ENCODE measurements at places on chromosomes 13 and 19. TPM values are rescaled to one million over a fixed set of nuclear protein-coding genes. Genes with fewer than 3 reads are reported as not detected.

DNA sequence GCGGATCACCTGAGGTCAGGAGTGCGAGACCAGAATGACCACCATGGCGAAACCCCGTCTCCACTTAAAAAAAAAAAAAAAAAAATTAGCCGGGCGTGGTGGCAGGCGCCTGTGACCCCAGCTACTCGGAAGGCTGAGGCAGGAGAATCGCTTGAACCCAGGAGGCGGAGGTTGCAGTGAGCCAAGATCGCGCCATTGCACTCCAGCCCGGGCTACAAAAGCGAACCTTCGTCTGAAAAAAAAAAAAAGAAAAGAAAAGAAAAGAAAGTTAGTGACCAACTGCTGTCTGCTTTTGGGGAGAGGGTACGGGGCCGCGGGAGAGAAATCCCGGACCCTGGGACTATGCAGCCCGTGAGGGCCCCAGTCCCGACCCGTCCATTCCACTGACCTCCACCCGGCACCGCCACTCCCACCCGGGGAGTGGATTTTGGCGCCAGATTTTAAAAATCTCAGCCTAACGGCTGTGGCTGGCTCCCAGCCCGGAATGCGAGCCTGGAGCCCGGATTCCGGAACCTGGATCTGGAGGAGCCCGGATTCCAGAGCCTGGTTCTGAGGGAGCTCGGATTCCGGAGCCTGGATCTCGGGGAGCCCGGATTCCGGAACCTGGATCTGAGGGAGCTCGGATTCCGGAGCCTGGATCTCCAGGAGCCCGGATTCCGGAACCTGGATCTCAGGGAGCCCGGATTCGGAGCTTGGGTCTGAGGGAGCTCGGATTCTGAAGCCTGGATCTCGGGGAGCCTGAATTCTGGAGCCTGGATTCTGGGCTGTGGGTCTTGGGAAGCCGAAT, 6.1 kb upstream of the LMNB2 start:
- H3K4me1 ChIP-seq: peaks cover 20% of the 10 kb centered on the region
- peak overlapping the region; percentile 67 for H3K4me3 ChIP-seq
- peak overlapping the region; percentile 71 for H3K27ac ChIP-seq
- no peaks in the 10 kb centered on the region for H3K27me3 ChIP-seq

DNA sequence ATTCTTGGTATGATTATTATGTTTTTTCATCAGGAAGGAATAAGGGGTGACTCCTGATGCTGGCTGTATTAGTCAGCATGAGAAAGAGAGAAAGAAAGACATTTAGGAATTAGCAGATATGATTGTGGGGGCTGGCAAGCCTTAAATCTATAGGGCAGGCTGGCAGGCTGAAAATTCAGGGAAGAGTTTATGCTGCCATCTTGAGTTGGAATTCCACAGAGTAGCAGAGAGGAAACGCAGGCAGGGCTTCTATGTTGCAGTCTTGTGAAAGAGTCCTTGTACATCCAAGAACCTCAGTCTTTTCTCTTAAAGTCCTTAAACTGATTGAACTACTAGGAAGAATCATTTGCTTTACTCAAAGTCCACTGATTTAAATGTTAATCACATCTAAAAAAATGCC, 262.7 kb upstream of the SLC10A2 start:
- no peak overlapping the region for H3K4me3 ChIP-seq
- no peaks in the 10 kb centered on the region for H3K36me3 ChIP-seq
- no peaks in the 10 kb centered on the region for H3K4me1 ChIP-seq
- H3K27me3 ChIP-seq: no peaks in the 10 kb centered on the region

The C5AR1 gene
- 1.5 TPM for polyA plus RNA-seq

The WTIP gene
- polyA plus RNA-seq: 26.2 TPM

The NCR1 gene
- polyA plus RNA-seq: 0.10 TPM

DNA sequence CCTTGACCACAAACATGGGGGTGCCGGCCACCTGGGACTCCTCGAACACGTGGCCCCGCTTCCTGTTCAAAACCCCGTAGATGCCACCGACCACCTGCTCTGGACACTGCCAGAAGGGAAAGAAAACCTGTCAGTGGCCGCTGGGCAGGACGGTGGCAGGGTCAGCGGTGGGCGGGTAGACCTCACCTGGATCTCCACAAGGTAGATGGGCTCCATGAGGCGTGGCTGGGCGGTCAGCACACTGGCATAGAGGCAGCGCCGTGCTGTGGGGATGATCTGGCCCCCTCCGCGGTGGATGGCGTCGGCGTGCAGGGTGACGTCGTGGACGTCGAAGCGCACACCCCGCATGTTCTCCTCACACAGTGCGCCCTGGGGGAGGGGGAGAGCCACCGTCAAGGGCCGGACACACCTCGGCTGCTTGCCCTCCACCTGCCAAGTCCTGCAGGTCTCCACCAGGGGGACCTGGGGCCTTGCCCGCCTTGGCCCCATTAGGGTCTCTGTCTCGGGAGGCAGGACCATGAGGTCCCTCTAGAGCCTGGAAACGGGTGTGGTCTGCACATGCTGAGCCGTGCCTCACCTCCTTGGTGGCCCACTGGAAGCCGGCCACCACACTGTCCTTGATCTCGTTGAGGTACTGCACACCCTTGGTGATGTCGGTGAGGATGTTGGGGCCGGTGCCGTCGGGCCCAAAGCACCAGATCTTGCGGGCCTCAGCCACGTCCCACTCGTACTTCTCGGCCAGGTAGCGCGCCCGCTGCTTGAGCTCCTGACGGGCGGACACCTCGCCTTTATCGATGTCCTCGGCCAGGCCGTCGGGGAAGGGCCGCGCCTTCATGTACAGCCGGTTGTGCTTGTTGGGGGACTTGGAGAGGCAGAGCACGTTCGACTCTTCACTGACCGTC, 6.6 kb upstream of the DAPK3 start:
- DNase-seq: peak; percentile 16
- H3K27ac ChIP-seq: no peak overlapping the region
- H3K36me3 ChIP-seq: peaks cover 73% of the 10 kb centered on the region
- H3K27me3 ChIP-seq: no peaks in the 10 kb centered on the region

DNA sequence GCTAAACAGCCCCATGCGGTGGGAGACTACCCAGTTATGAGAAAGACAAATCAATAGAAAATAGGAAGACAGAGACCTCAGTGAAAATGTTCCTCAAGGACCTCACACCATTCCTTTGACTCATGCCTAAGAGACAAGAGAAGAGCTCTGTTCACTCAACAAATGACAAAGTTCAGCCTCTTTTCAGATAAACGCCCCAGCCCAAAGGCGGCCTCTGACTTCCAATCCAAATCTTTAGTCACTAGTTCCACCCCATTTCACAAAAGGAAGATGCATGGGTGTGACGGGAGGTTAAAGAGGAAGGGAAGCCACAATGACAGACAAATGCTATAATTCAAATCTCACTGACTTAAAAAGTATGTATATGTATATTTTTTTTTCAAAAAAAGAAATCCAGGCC, 8.1 kb downstream of the CARS2 start:
- peaks cover 10% of the 10 kb centered on the region for H3K4me1 ChIP-seq
- peaks cover 54% of the 10 kb centered on the region for H3K36me3 ChIP-seq
- H3K27me3 ChIP-seq: no peaks in the 10 kb centered on the region
- H3K27ac ChIP-seq: no peak overlapping the region

The ZIC2 gene
- not detected for polyA plus RNA-seq

- no peaks in the 10 kb centered on the region for H3K27me3 ChIP-seq
- no peak overlapping the region for H3K4me3 ChIP-seq
- no peaks in the 10 kb centered on the region for H3K4me1 ChIP-seq
- H3K36me3 ChIP-seq: peaks cover 89% of the 10 kb centered on the region
- no peak for DNase-seq
Observed at GRCh38 chr19:10144361-10144760, 24.7 kb upstream of the EIF3G start.

DNA sequence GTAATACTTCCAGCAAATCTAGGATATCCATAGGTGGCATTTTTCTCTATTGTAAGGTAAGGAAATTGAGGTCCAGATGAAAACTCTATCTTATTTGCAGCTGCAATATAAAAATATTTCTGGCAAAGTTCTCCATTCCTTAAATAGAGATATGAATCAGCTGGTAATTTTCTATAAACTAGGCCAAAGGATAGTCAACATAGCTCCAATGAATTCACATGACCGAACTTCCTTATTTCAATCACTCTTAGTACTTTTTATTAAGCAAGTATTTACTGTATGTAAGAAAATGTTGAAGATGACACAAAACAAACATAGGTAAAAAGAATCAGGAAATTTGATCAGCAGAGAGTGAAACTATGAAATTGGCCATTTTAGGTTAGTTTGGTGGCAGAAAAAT, 13.0 kb upstream of the LCP1 start:
- no peaks in the 10 kb centered on the region for H3K4me1 ChIP-seq
- H3K27ac ChIP-seq: no peak overlapping the region
- no peak overlapping the region for H3K4me3 ChIP-seq
- H3K36me3 ChIP-seq: no peaks in the 10 kb centered on the region
- H3K27me3 ChIP-seq: no peaks in the 10 kb centered on the region

GRCh38 chr13:98900442-98900841, 77.4 kb downstream of the DOCK9 start:
- H3K36me3 ChIP-seq: peaks cover 60% of the 10 kb centered on the region
- DNase-seq: no peak
- no peaks in the 10 kb centered on the region for H3K27me3 ChIP-seq
- H3K4me1 ChIP-seq: no peaks in the 10 kb centered on the region
- no peak overlapping the region for H3K27ac ChIP-seq

- H3K4me3 ChIP-seq: no peak overlapping the region
- H3K27me3 ChIP-seq: peaks cover 17% of the 10 kb centered on the region
- H3K36me3 ChIP-seq: no peaks in the 10 kb centered on the region
- peaks cover 34% of the 10 kb centered on the region for H3K4me1 ChIP-seq
- H3K27ac ChIP-seq: no peak overlapping the region
- no peak for DNase-seq
Observed at GRCh38 chr19:42420055-42420544, 7.1 kb downstream of the LIPE start.

DNA sequence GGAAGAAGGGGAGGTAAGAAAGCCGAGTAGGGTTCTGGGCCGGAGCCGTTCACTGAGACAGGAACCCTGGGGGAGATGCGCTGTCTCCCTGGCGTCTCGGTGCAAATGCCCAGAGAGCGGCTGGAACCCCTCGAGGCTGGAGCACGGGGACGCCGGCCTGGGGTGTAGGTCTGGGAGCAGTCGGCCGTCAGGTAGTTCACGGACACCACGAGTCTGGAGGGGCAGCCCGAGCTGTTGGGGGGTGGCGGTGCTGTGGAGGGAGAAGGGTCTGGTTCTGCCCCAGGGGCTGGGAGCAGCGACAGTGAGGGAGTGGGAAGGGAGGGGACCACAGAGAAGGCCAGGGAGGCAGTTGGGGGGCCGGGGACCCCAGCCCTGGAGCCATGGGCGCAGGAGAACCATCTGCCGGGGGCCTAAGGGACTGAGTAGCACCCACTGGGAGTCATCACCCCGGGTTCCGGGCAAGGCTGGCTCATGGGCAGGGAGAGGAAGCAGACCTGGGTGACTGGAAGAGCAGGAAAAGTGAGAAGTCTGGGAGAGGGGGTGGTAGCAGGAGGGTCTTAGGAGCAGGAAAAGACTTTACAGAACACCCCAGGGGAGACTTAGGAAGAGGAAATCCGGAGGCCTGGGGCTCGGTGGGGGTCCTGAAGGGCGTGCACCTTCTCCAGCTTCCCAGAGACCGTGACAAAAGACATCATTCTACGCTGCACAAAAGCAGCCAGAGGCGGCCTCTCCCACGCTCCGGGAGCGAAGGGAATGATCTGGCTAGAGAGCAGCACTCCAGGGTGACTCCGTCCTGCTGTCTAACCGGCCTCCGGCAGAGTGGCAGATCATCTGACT, 173.1 kb upstream of the SOX1 start:
- H3K27me3 ChIP-seq: peaks cover 37% of the 10 kb centered on the region
- peaks cover 17% of the 10 kb centered on the region for H3K4me1 ChIP-seq
- H3K36me3 ChIP-seq: no peaks in the 10 kb centered on the region

- no peaks in the 10 kb centered on the region for H3K36me3 ChIP-seq
- H3K27ac ChIP-seq: no peak overlapping the region
- H3K4me3 ChIP-seq: no peak overlapping the region
- no peaks in the 10 kb centered on the region for H3K4me1 ChIP-seq
Observed at GRCh38 chr13:30429721-30430694, 7.7 kb downstream of the UBE2L5 start.

The SYCN gene
- polyA plus RNA-seq: not detected

GRCh38 chr19:51282335-51282734, 29.1 kb upstream of the IGLON5 start:
- no peak overlapping the region for H3K4me3 ChIP-seq
- no peak for DNase-seq
- no peak overlapping the region for H3K27ac ChIP-seq
- H3K4me1 ChIP-seq: no peaks in the 10 kb centered on the region
- H3K36me3 ChIP-seq: no peaks in the 10 kb centered on the region

DNA sequence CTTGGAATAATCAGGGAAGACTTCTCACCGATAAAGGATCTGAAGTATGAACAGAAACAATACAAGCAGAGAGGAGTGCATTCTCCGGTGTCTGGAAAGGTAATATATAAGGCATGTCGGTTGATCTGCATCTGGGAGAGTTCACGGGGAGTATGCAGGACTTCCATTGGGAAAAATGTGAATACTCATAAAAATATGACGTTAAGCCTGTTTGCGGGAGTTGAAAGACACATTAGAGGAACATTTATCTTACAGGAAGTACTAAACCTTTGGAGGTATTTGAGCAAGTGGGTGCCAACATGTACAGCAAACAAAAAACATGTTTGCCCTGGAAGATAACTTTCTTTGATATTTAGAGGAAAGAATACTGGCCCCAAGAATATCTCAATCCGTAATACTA, 286.8 kb downstream of the SLITRK6 start:
- H3K27ac ChIP-seq: no peak overlapping the region
- H3K36me3 ChIP-seq: no peaks in the 10 kb centered on the region
- no peak for DNase-seq
- no peaks in the 10 kb centered on the region for H3K4me1 ChIP-seq
- no peaks in the 10 kb centered on the region for H3K27me3 ChIP-seq

- H3K27me3 ChIP-seq: no peaks in the 10 kb centered on the region
- no peak overlapping the region for H3K4me3 ChIP-seq
- H3K27ac ChIP-seq: no peak overlapping the region
- peak; percentile 43 for DNase-seq
- H3K36me3 ChIP-seq: no peaks in the 10 kb centered on the region
- no peaks in the 10 kb centered on the region for H3K4me1 ChIP-seq
Observed at GRCh38 chr13:85632526-85633195, 166.6 kb downstream of the SLITRK6 start.

DNA sequence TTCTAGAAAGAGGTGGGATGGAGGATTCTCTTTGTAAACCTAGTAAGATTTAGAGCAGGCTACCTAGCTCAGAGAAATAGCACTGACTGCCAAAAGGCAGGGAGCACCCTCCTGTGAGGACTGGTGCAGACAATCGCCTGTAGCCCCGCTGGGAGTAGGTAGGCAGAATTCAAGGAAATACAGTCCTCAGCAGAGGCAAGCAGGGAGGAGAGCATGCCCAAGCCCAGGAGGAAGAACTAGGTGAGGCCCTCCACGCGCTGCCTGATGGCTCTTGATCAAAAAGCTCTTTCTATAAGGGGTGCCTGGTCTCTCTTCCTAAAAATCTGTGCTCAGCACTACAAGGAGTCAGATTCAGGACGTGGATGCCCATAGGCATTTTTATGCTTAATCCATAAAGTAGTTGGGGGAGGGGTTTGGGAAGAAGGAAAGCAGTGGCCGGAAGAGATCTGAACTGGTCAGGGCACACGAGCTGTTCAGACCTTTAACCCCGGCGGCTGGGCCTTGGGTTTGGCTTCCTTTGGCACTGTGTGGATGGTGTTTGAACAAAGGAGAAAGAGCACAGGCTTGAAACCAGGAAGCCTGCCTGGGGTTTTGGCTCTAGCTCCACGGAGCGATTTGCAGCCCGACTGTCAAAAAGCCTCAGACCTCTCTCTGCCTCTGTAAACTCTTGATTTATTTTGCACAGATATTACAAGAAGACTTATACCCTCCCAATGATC, 320.6 kb downstream of the FOXO1 start:
- H3K4me1 ChIP-seq: peaks cover 39% of the 10 kb centered on the region
- no peak overlapping the region for H3K27ac ChIP-seq
- no peak for DNase-seq
- H3K36me3 ChIP-seq: no peaks in the 10 kb centered on the region

The FUT3 gene
- 0.26 TPM for polyA plus RNA-seq
